Right lobe of liver (tissue), 6 donors: ENCODE measurements at places on chromosomes 12 and 14.

- H3K4me3 ChIP-seq = no peak overlapping the region
- DNase-seq = no peak
- no peaks in the 10 kb centered on the region for H3K36me3 ChIP-seq
- no peaks in the 10 kb centered on the region for H3K4me1 ChIP-seq
Observed at GRCh38 chr12:80582431-80582830, 125.0 kb upstream of the MYF6 start.

GRCh38 chr12:67829896-67830295 is 159.4 kb upstream of the IFNG-AS1 start:
- H3K27me3 ChIP-seq = no peaks in the 10 kb centered on the region
- H3K4me1 ChIP-seq = no peaks in the 10 kb centered on the region
- H3K4me3 ChIP-seq = no peak overlapping the region
- no peak for DNase-seq
- H3K36me3 ChIP-seq = no peaks in the 10 kb centered on the region

DNA sequence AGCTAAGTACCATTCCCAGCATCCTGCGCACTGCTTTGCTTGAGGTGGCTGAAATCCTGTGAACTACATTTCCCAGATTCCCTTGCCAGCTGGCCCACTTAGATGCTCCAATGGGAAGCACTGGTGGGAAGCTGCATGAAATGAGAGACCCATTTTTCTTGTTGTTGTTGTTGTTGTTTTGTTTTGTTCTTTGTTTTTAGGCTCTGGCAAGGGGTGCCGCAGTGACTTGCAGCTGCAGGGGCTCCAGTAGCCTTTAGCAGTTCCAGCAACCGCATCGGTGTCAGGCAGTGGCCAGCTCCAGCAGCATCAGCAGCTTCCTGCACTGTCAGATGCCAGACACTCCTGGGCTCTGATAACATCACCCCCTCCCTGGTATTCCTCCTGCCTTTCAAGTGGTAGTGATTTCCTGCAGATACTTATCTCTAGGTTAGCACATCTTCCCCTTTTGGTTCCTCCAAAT is 8.8 kb upstream of the EGLN3 start:
- H3K27me3 ChIP-seq = no peaks in the 10 kb centered on the region
- no peak for DNase-seq
- no peak overlapping the region for H3K4me3 ChIP-seq

- DNase-seq = no peak
- no peak overlapping the region for H3K4me3 ChIP-seq
- H3K27me3 ChIP-seq = no peaks in the 10 kb centered on the region
- no peak overlapping the region for H3K27ac ChIP-seq
Observed at GRCh38 chr14:98501335-98501734, 770.7 kb downstream of the BCL11B start.

DNA sequence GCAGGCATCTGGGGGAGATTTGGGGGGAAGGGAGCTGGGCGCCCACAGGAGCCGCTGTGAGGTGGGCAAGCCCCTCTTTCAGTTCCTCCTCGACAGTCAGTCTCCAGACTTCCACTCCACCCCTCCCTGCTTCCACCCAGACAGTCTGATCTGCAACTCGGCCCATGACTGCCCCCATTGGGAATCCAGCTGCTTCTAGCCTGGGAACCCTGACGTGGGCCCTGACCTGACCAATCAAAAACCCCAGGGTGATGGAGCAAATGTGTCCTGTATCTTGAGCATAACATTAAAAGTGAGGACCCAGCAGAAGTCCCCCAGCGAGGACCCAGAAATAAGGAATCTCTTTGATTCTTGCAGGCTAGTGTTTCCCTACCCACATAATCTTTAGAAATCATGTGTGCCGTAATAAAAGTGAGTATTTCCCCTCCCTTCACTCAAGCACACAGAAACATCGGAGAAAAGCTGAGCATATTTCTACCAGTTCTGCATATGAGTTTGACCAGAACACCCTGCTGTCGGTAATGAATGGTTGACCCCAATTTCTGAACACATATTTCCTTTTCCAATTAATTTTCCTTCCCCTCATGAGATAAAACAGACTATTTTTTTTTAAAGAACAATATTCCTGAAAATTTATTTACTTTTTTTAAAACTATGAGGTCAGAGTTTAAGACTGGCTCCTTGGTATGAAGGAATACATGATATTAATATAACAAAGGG is 6.4 kb downstream of the SSH1 start:
- H3K4me1 ChIP-seq = peaks cover 18% of the 10 kb centered on the region
- H3K36me3 ChIP-seq = peaks cover 21% of the 10 kb centered on the region
- H3K27ac ChIP-seq = peak overlapping the region; percentile 55
- H3K4me3 ChIP-seq = no peak overlapping the region

DNA sequence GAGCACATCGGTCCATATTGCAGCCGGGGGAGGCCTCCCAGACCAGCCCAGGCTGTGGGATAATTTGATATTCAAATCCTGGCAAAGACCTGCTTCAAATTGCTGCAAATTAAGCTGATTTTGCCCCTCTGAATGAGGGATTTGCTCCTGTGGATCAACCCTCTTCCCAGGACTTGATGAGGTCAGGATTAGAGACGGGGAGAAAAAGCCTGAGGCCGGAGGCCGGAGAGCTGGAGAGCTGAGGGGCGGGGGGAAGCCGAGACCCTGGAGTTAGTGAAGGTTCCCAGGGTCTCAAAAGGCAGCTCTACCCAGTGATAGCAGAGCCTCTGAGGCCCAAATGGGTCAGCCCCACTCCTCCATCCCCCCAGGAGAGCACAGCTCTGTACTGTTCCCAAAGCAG is 17.5 kb upstream of the VSX2 start:
- H3K36me3 ChIP-seq = no peaks in the 10 kb centered on the region
- H3K4me1 ChIP-seq = no peaks in the 10 kb centered on the region
- H3K27ac ChIP-seq = no peak overlapping the region
- no peaks in the 10 kb centered on the region for H3K27me3 ChIP-seq

- no peak overlapping the region for H3K4me3 ChIP-seq
- no peak overlapping the region for H3K27ac ChIP-seq
- no peaks in the 10 kb centered on the region for H3K4me1 ChIP-seq
Observed at GRCh38 chr12:70908978-70909377, 11.6 kb downstream of the PTPRR start.

DNA sequence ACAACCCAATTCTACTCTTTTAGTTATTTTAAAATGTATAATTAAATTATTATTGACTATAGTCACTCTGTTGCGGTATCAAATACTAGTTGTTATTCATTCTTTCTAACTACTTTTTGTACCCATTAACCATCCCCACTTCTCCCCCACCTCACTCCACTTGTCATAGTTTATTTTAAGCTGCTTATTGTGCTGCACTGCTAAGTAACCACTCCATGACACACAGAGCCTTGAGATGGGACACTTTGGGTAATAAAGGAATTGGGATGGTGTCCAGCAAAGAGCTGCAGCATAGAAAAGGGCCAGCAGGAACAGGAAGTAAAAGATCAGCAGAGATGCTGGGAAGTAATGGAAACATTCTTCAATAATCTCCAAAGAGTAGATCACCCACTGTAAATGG is 123.0 kb downstream of the RPS29 start:
- no peak overlapping the region for H3K4me3 ChIP-seq
- no peak for DNase-seq
- no peaks in the 10 kb centered on the region for H3K27me3 ChIP-seq
- H3K4me1 ChIP-seq = no peaks in the 10 kb centered on the region
- H3K27ac ChIP-seq = no peak overlapping the region

GRCh38 chr14:83294941-83295340 is 1761.3 kb upstream of the SEL1L start:
- no peak overlapping the region for H3K27ac ChIP-seq
- H3K36me3 ChIP-seq = no peaks in the 10 kb centered on the region
- no peak for DNase-seq
- no peaks in the 10 kb centered on the region for H3K27me3 ChIP-seq

- no peak overlapping the region for H3K4me3 ChIP-seq
- DNase-seq = no peak
- H3K27ac ChIP-seq = no peak overlapping the region
Observed at GRCh38 chr12:16531621-16532020, 74.3 kb downstream of the LMO3 start.

DNA sequence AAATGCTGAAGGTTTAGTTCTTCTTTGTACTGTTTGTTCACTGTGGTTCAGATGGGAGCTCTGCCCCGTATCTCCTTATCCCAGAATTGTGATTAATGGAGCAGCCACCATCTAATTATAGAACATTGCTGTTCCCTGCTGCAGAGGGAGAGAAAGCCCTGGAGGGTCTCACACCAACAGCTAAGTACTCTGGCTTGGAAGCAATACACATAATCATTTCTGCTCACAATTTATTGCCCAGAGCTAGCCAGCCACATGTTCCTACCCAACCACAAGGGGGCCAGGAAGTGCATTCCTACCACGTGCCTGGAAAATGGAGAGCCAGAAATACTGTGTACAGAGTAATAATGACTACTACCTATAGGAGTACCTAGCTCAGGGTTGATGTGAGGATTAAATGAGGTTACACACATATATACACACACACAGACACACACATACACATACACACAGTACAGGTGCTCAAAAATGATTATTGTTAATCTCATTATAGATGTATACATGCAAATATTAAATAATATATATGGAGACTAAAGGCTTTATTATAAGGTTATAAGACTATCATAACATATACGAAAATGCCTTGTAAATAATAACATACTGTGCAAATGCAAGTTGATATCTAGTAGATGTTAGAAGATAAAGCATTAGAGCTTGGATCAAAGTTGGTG is 22.3 kb downstream of the MSRB3 start:
- no peak overlapping the region for H3K4me3 ChIP-seq
- no peaks in the 10 kb centered on the region for H3K36me3 ChIP-seq
- no peaks in the 10 kb centered on the region for H3K4me1 ChIP-seq
- no peak overlapping the region for H3K27ac ChIP-seq
- no peak for DNase-seq

DNA sequence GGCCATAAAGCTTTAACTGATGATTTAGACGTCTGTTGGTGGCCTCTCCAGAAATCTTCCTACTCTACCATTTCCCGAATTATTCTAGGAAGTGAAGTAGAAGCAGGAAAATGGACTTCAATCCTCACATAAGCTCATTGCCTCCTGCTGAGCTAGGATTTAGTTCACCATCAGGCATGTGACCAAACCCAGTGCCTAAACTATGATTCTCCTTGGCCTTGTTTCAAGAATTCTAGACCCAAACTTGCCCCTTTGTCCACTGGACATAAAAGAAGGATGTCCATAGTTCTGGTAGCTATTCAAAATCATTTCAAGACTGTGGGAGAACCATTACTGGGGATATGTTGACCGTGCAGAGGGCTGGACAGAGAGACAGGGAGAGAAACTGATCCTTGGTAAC is 105.8 kb downstream of the C12orf50 start:
- no peak overlapping the region for H3K4me3 ChIP-seq
- DNase-seq = no peak
- H3K27me3 ChIP-seq = no peaks in the 10 kb centered on the region
- H3K4me1 ChIP-seq = no peaks in the 10 kb centered on the region
- H3K27ac ChIP-seq = no peak overlapping the region
